ENCODE measurements at places on chromosomes 16 and 17.

- no peaks in the 10 kb centered on the region for H3K36me3 ChIP-seq
- H3K4me3 ChIP-seq, result no peak overlapping the region
- DNase-seq, result no peak
- no peaks in the 10 kb centered on the region for H3K4me1 ChIP-seq
- no peak overlapping the region for H3K27ac ChIP-seq
Measured at GRCh38 chr17:67401598-67402504, 24.8 kb downstream of the PITPNC1 start.

DNA sequence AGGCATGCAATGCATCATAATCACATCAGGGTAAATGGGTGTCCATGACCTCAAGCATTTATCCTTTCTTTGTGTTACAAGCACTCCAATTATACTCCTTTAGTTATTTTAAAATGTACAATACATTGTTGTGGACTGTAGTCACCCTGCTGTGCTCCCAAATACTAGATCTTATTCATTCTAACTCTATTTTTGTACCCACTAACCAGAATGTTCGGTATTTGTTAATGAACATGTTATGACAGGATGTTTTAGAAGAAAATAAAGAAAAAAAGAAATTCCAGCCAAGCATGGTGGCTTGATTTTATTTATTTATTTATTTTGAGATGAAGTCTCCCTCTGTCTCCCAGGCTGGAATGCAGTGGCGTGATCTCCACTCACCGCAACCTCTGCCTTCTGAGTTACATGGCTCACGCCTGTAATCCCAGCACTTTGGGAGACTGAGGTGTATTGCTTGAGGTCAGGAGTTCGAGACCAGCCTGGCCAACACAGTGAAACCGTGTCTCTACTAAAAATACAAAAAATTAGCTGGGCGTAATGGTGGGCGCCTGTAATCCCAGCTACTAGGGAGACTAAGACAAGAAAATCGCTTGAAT is 1.8 kb upstream of the NDE1 start:
- H3K27me3 ChIP-seq, result no peaks in the 10 kb centered on the region
- no peak for DNase-seq
- H3K36me3 ChIP-seq, result peaks cover 7% of the 10 kb centered on the region

DNA sequence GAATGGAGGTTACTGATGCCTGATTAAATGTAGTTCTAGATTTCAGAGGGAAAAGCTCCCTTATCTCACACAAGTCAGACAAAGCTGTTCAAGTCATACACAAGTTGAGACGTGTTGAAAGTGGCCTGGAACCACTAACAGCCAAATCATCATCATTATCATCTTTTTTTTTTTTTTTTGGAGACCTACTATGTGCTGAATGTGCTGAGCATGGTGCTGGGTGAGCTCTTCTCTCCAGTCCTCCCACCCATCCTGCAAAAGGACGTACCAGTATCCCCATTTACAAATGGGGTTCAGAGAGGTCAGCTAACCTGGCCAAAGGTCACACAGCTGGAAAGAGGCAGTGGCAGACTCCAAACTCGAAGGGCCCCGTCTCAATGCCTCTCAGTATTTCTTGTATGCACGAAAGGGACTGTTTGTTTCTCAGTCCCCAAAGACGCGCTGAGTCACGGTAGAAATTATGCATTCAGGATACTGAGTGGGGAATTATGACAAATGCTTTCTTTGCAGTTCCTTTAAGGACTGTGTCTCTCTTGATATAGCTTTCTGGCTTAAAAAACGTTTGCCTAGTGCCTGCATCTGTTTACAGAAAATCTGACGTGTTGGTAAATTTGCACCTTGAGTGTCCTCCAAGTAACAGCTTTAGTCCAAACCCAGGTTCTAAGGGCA is 235.5 kb downstream of the XYLT1 start:
- no peak overlapping the region for H3K27ac ChIP-seq
- DNase-seq, result no peak
- H3K36me3 ChIP-seq, result no peaks in the 10 kb centered on the region
- H3K4me1 ChIP-seq, result no peaks in the 10 kb centered on the region

GRCh38 chr16:50025537-50025931 is 509 bp downstream of the CNEP1R1 start:
- no peak for DNase-seq
- no peaks in the 10 kb centered on the region for H3K27me3 ChIP-seq
- peaks cover 14% of the 10 kb centered on the region for H3K4me1 ChIP-seq
- peaks cover 18% of the 10 kb centered on the region for H3K36me3 ChIP-seq
- peak overlapping the region; percentile 100 for H3K4me3 ChIP-seq

- H3K27me3 ChIP-seq, result peaks cover 24% of the 10 kb centered on the region
- no peak for DNase-seq
- peaks cover 8% of the 10 kb centered on the region for H3K36me3 ChIP-seq
- peaks cover 37% of the 10 kb centered on the region for H3K4me1 ChIP-seq
Measured at GRCh38 chr17:50533185-50533584, 650 bp downstream of the EPN3 start.

- peak within 1 kb of the TSS; percentile 0 for H3K4me3 ChIP-seq
- no peaks in the 10 kb centered on the region for H3K36me3 ChIP-seq
- H3K4me1 ChIP-seq, result peaks cover 5% of the 10 kb centered on the region
- no peaks in the 10 kb centered on the region for H3K27me3 ChIP-seq
Measured at GRCh38 chr16:20409398-20410120, at the start of gene ACSM5. TSS of gene ACSM5 (plus strand) at chr16:20409534. CDS start at chr16:20411485, 1,951 bp downstream.

DNA sequence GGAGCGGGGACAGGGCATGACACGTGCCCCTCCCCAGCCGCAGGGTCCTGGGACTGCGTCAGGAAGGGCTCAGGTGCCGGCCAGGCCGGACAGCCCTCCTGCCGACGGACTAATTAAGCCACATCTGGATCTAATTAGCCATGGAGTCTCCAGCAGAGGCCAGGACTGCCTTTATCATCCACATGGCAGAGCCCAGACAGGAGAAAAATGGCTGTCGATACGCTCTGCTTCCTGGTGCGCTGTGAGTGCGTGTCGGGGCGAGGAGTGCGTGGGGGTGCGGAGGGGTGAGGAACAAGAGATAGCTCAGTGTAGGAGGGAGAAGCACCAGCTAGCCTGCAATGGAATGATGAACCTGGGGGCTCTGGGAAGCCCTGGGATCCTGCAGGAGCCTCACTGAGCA is 218.8 kb downstream of the IRF8 start:
- peaks cover 38% of the 10 kb centered on the region for H3K27me3 ChIP-seq
- no peak overlapping the region for H3K27ac ChIP-seq
- no peaks in the 10 kb centered on the region for H3K4me1 ChIP-seq
- no peaks in the 10 kb centered on the region for H3K36me3 ChIP-seq

GRCh38 chr17:44749980-44750318 is 8.8 kb upstream of the ADAM11 start:
- DNase-seq, result no peak
- peaks cover 8% of the 10 kb centered on the region for H3K36me3 ChIP-seq
- H3K27ac ChIP-seq, result no peak overlapping the region
- no peaks in the 10 kb centered on the region for H3K27me3 ChIP-seq
- no peak overlapping the region for H3K4me3 ChIP-seq

GRCh38 chr17:58300336-58300735 is 19.6 kb upstream of the MPO start:
- no peak overlapping the region for H3K4me3 ChIP-seq
- DNase-seq, result no peak
- no peak overlapping the region for H3K27ac ChIP-seq
- H3K4me1 ChIP-seq, result no peaks in the 10 kb centered on the region
- H3K27me3 ChIP-seq, result no peaks in the 10 kb centered on the region

DNA sequence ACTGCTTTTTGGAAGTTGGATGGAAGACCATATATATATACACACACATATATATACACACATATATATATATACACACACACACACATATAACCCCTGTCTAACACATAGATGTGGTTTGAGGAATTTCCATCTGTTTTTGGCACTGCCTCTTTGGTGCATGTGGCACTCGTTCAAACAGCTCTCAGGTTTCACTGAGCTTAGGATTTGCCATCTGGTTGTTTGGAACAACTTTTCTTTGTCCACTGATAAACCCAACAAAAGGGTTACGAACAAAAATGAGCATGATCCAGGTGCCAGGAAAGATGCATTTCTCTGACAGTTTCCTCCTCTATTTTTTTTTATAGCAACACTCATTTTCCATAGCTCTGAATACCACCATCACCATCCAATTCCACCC is 14.6 kb upstream of the KCNJ16 start:
- no peak overlapping the region for H3K4me3 ChIP-seq
- peaks cover 20% of the 10 kb centered on the region for H3K4me1 ChIP-seq
- no peaks in the 10 kb centered on the region for H3K27me3 ChIP-seq
- peak overlapping the region; percentile 7 for H3K27ac ChIP-seq
- DNase-seq, result no peak
- no peaks in the 10 kb centered on the region for H3K36me3 ChIP-seq

- DNase-seq, result no peak
- H3K4me3 ChIP-seq, result no peak overlapping the region
- H3K36me3 ChIP-seq, result no peaks in the 10 kb centered on the region
- H3K27ac ChIP-seq, result no peak overlapping the region
- H3K27me3 ChIP-seq, result no peaks in the 10 kb centered on the region
Measured at GRCh38 chr16:56777482-56777881, 47.6 kb downstream of the NUP93 start.

GRCh38 chr16:84609563-84610177 is 8.2 kb downstream of the COTL1 start:
- no peak for DNase-seq
- peaks cover 90% of the 10 kb centered on the region for H3K4me1 ChIP-seq
- H3K36me3 ChIP-seq, result no peaks in the 10 kb centered on the region
- peak overlapping the region; percentile 72 for H3K27ac ChIP-seq

DNA sequence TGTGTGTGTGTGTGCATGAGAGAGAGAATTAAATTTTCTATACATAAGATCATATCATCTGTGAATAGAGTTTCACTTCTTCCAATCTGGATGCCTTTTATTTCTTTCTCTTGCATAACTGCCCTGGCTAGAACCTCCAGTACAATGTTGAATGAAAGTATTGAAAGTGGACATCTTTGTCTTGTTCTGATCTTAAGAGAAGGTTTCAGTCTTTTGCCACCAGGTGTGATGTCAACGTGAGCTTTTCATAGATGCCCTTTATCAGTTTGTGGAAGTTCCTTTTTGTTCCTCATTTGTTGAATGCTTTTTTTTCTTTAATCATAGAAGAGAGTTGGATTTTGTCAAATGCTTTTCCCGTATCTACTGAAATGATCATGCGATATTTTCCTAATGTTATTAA is 63.3 kb downstream of the RNF213 start:
- DNase-seq, result no peak
- peaks cover 97% of the 10 kb centered on the region for H3K36me3 ChIP-seq

DNA sequence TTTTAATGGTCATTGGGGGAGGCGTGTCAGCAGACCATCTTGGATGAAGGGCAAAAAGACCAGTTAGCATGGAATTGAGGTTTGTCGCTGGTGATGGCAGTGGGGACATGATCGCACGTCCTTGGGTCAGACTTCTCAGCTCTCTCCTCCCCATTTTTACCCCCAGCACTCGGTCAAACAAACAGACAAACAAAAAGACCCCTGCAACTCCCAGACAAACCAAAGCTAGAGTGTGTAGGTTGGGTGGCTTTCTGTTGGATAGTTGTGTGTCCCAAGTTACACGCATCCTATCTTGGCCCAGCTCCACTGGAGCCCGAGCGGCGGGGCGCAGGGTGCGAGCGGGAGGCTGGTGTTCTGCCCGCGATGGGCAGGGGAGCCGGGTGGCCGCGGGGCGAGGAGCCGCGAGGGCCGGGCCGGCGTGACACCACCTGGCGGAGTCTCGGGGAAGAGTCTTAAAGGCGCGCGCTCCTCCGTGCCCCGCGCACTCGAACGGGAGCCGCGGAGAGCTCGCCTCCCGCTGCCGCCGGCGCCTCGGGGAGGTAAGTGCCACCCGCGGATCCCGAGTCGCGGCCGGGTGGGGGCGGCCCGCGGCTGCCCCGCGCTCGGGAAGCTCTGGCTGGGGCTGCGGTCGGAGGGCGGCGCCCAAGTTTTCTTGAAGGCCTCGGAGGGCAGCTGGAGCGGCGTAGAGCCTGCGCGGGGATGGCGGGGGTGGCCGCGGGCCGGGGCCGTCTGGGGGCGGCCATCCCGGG is 18.5 kb upstream of the NTN1 start:
- H3K27ac ChIP-seq, result no peak overlapping the region
- DNase-seq, result peak; percentile 72
- peaks cover 42% of the 10 kb centered on the region for H3K27me3 ChIP-seq
- H3K4me3 ChIP-seq, result peak overlapping the region; percentile 48
- no peaks in the 10 kb centered on the region for H3K36me3 ChIP-seq
- peaks cover 38% of the 10 kb centered on the region for H3K4me1 ChIP-seq

DNA sequence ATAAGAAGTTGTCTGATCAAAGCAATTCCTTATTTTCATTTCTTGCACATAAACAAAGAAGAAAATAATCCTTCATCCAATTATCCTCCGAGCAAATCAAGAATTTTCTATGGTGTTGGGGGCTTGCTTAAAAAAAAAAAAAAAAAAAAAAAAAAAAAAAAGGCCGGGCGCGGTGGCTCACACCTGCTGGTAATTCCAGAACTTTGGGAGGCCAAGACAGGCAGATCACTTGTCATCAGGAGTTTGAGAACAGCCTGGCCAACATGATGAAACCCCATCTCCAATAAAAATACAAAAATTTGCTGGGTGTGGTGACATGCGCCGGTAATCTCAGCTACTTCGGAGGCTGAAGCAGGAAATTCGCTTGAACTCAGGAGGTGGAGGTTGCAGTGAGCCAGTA is 19.3 kb downstream of the CNP start:
- no peak overlapping the region for H3K4me3 ChIP-seq
- DNase-seq, result no peak
- no peak overlapping the region for H3K27ac ChIP-seq

- DNase-seq, result no peak
- no peak overlapping the region for H3K27ac ChIP-seq
- no peaks in the 10 kb centered on the region for H3K36me3 ChIP-seq
- H3K4me3 ChIP-seq, result no peak overlapping the region
- no peaks in the 10 kb centered on the region for H3K4me1 ChIP-seq
Measured at GRCh38 chr16:79409978-79410377, 190.6 kb downstream of the MAF start.

DNA sequence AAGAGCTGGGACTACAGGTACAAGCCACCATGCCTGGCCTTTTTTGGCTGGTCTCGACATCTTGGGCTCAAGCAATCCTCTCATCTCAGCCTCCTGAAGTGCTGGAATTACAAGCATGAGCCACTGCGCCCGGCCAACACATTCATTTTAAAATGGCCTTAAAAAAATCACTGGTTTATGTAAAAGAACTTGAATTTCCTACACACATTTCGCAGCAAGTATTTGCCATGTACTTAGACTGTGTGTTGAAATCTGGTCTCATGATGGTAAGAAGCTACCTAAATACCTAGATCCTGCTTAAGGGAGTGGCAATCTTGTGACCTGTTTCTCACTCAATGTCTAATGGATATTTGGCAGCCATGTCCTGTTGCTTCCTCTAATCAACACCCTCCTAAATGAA is 8.5 kb upstream of the CYTH1 start:
- DNase-seq, result no peak
- H3K4me1 ChIP-seq, result peaks cover 55% of the 10 kb centered on the region
- H3K27me3 ChIP-seq, result no peaks in the 10 kb centered on the region
- H3K4me3 ChIP-seq, result no peak overlapping the region
- peaks cover 33% of the 10 kb centered on the region for H3K36me3 ChIP-seq

- H3K4me3 ChIP-seq, result no peak overlapping the region
- no peak for DNase-seq
- H3K27me3 ChIP-seq, result no peaks in the 10 kb centered on the region
- H3K27ac ChIP-seq, result peak overlapping the region; percentile 97
- peaks cover 33% of the 10 kb centered on the region for H3K4me1 ChIP-seq
- H3K36me3 ChIP-seq, result peaks cover 19% of the 10 kb centered on the region
Measured at GRCh38 chr16:29804020-29804419, 2.3 kb upstream of the MAZ start.
